ENCODE measurements at places on chromosomes 12 and 14.

- H3K4me1 ChIP-seq, result no peaks in the 10 kb centered on the region
- H3K36me3 ChIP-seq, result no peaks in the 10 kb centered on the region
- no peak overlapping the region for H3K4me3 ChIP-seq
- H3K27me3 ChIP-seq, result no peaks in the 10 kb centered on the region
These were observed 6.8 kb downstream of the NTF3 start for GRCh38 chr12:5438671-5439200.

- no peaks in the 10 kb centered on the region for H3K36me3 ChIP-seq
- H3K4me3 ChIP-seq, result no peak overlapping the region
- H3K27me3 ChIP-seq, result no peaks in the 10 kb centered on the region
- DNase-seq, result no peak
- no peaks in the 10 kb centered on the region for H3K4me1 ChIP-seq
These were observed 148.3 kb downstream of the KCNH5 start for GRCh38 chr14:62896932-62897456.

DNA sequence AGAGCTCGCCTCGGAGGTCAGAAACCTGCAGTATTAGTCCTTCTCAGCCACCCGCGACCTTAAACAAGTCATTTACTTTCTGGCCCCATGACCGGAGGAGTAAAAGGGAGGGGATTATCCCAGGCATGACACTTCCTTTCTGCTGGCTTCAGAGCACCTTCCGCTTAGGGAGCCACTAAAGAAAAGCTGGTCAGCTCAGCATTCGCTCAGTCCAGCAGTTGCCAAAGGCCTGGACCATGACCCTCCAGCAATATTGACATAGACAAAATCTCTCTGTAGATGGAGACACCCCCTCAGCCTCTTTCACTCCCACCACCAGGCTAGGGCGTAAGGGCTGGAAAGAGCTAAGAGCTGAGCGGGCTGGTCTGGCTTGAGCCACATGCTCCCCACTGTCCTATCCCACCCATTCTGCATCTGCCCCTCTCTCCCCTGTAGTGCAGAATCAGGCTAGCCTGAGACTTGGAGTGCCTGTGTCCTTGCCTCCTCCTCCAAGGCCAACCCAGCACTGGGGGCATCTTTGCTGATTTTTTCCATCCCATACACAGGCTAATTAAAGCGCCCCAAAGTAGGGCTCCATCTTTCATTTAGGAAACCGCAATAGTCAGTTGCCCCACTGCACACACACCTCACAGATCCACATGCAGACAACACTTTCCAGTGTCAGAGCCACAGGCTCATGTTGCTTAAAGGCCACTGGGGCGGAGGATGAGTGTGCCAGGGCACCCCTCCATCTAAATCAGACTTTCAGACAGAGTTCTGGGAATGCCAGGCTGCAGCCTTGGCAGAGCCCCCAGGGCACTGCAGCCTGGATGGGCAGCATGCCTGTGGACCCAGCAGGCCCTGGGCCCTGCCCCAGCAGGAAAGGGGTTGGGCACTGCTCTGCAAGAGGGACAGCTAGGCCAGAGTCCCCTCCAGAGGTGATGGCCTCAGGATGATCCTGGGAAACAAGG lies 4.0 kb upstream of the CPNE6 start:
- no peak overlapping the region for H3K4me3 ChIP-seq
- DNase-seq, result no peak
- no peaks in the 10 kb centered on the region for H3K4me1 ChIP-seq
- H3K27me3 ChIP-seq, result no peaks in the 10 kb centered on the region
- H3K27ac ChIP-seq, result no peak overlapping the region

- no peaks in the 10 kb centered on the region for H3K36me3 ChIP-seq
- no peaks in the 10 kb centered on the region for H3K4me1 ChIP-seq
- no peak overlapping the region for H3K27ac ChIP-seq
- DNase-seq, result no peak
- no peaks in the 10 kb centered on the region for H3K27me3 ChIP-seq
These were observed 470.2 kb upstream of the LMO3 start for GRCh38 chr12:17076028-17076744.

- no peak overlapping the region for H3K4me3 ChIP-seq
- no peaks in the 10 kb centered on the region for H3K36me3 ChIP-seq
- H3K4me1 ChIP-seq, result no peaks in the 10 kb centered on the region
- DNase-seq, result no peak
- no peak overlapping the region for H3K27ac ChIP-seq
- no peaks in the 10 kb centered on the region for H3K27me3 ChIP-seq
These were observed 7.1 kb upstream of the CCDC175 start for GRCh38 chr14:59583755-59584154.

DNA sequence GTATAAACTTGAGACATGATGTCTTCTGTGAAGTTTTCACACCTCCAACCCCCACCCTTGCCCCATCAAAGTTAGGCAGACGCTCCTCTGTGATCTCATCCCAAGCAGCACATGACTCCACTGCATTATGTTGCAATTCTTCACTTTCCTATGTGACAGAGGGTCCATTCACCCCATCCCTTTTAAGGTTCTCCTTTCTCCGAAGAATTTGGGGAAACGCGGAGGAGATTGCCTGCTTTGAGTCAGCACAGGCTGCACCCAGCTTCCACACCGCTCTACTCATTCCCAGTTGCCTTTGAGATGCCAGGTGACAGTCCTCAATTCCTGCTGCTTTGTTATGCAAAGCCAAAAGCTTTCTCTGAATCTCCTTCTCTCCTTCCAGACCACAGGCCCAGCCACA lies 61.8 kb downstream of the PHLDA1 start:
- no peaks in the 10 kb centered on the region for H3K36me3 ChIP-seq
- no peak for DNase-seq
- no peak overlapping the region for H3K27ac ChIP-seq
- no peaks in the 10 kb centered on the region for H3K27me3 ChIP-seq
- H3K4me3 ChIP-seq, result no peak overlapping the region

- H3K27ac ChIP-seq, result no peak overlapping the region
- no peaks in the 10 kb centered on the region for H3K27me3 ChIP-seq
- no peak for DNase-seq
- H3K36me3 ChIP-seq, result peaks cover 81% of the 10 kb centered on the region
These were observed 9.3 kb downstream of the NACA start for GRCh38 chr12:56715798-56716197.

DNA sequence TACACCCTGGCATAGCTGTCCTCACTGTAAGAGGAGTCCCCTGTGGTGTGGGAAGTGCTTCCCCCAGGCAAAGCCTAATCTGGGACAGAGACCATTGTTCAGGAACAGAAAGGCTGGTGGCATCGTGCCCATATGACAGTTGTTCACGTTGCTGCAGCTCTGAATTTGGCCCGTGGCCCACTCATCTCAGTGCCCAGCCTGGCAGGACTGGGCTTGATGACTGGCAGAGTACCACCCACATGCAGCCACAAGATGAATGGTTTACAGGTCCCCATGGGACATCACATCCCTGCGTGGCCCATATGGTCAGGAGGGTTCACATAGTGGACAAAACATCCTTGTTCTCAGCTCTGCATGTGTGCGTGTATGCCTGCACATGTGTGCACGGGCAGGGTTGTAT lies 17.5 kb downstream of the IQSEC3 start:
- no peaks in the 10 kb centered on the region for H3K36me3 ChIP-seq
- H3K27me3 ChIP-seq, result peaks cover 13% of the 10 kb centered on the region
- H3K4me1 ChIP-seq, result no peaks in the 10 kb centered on the region
- DNase-seq, result no peak
- H3K4me3 ChIP-seq, result no peak overlapping the region

DNA sequence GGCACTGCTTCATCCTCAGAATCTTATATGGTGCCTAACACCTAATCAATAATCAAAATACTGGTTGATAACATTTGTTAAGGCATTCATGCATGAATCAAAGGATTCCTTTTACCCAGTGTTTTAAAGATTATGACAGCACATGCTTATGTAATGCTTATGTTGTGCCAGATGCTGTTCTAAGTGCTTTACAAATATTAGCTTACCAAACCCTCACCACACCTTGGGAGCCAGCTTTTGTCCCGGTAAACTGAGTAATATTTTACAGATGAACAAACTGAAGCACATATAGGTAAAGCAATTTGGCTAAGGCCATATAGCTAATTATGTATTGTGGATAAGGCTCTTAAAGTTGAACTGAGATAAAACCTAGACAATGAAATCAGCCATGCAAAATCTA lies 209.2 kb downstream of the ALX1 start:
- H3K27me3 ChIP-seq, result no peaks in the 10 kb centered on the region
- H3K27ac ChIP-seq, result no peak overlapping the region
- no peaks in the 10 kb centered on the region for H3K36me3 ChIP-seq

DNA sequence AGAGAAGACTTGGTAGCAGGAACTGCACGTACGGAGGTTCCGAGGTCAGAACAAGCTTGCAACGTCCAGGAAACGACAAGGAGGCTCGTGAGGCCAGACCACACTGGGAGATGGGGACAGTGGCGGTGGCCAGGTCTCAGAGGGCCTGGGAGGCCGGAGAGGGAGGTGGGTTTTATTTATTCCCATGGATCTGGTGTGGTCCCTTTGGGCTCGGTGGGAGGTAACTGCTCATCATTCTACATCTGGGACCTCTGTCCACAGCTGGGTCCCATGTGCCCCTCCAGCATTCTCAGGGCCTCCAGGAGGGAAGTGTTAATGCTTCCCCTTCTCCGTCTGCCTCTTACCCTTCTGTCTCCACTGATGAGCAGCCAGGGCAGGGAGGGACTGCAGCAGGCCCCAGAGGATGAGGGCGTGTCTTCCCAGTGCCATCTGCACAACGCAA lies 35.7 kb upstream of the NCOR2 start:
- H3K27ac ChIP-seq, result no peak overlapping the region
- H3K27me3 ChIP-seq, result no peaks in the 10 kb centered on the region
- no peak for DNase-seq

DNA sequence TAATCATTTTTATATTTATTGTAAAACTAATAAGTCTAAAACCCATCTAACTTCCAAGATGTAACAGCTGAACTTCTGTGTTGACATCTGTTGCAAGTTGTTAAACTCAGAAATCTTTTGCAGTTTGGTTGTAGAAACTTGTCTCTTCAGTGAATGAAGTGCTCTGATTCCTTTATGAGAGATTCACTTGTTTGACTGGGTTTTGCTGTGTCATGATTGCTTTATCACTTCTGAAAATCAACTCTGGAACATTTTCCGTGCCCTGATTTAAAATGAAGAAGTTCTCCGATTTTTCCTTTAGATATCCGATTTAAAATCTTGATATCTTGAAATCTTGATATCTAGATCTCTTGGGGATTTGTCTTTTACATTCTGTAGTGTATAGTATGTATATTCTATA lies 65.1 kb downstream of the DIP2B start:
- no peaks in the 10 kb centered on the region for H3K27me3 ChIP-seq
- H3K4me1 ChIP-seq, result peaks cover 66% of the 10 kb centered on the region
- H3K36me3 ChIP-seq, result no peaks in the 10 kb centered on the region
- H3K4me3 ChIP-seq, result no peak overlapping the region
- H3K27ac ChIP-seq, result peak overlapping the region; percentile 79
- DNase-seq, result no peak

Data from tibial nerve (tissue), 4 donors.